ENCODE measurements at places on chromosomes 1 and 21. TPM values are rescaled to one million over a fixed set of nuclear protein-coding genes. Genes with fewer than 3 reads are reported as not detected.
A peak's percentile ranks its signal among the peaks of the same experiment; 100 is the strongest.

Gene TMEM269
- total RNA-seq, result not detected

Gene EXO1
- total RNA-seq, result not detected

Gene PLD5
- 0.25 TPM for total RNA-seq

Gene SEMA4A
- total RNA-seq, result 3.1 TPM

Gene OR2T11
- total RNA-seq, result not detected

Gene HMGCS2
- 0.47 TPM for total RNA-seq

DNA sequence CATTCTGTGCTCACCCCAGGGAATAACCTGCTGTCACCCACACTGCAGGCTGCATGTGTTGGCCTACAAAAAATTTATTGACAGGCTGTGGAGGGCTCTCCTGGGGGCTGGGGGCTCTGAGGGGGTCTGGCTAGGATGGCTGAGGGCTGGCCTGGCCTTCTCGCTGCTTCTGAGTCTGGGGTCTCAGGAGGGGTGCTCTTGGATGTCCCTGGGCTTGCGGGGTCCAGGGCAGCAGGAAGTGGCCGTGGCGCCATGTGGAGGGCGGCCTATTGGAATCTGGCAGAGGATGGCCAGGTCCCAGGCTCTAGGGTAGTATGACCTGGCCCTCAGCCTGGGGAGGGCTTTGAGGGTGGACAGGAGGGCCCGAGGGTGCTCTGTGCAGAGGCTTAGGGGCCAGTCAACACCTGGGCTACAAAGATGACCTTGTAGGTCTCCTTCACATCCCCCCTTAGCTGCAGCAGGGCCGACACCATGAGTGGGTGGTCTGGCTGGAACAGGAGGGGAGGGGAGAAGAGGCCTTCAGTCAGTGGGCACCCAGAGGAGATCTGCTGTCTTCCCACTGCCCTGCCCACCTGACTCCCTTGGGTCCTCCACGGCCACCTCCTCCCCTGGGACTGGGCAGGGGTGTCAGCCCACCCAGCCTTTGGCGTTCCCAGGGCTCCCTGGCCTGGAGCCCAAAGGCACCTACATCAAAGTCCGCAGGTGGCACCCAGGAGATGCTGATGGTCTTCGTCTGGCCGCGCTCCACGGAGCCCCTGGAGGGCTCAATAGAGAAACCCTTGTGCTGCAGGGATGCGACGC lies 3.0 kb upstream of the TMEM52 start:
- no peaks in the 10 kb centered on the region for H3K36me3 ChIP-seq
- no peak overlapping the region for H3K27ac ChIP-seq
- no peaks in the 10 kb centered on the region for H3K4me1 ChIP-seq
- H3K27me3 ChIP-seq, result no peaks in the 10 kb centered on the region

GRCh38 chr1:207823880-207824566 lies 72.2 kb downstream of the CD46 start:
- no peaks in the 10 kb centered on the region for H3K27me3 ChIP-seq
- DNase-seq, result peak; percentile 89
- no peaks in the 10 kb centered on the region for H3K36me3 ChIP-seq
- peak overlapping the region; percentile 98 for H3K27ac ChIP-seq

DNA sequence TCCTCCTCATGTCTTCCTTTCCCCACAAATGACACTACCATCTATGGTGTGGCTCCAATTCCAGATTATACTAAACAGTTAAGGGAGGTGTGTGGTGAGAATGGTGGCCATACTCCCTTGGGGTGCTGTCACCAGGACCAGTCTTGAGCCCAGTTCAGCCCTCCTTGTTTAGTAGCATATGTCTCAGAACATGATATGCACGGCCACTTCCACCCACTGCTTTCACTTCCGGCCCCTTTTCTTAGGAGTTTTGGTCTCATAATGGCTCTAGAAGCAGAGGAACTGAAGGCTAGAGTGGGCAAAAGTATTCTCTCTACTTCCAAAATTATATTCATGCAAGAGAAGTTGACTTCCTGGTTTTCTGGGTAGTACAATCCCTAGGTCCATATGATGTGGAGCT lies 45.3 kb upstream of the CACNA1E start:
- H3K27ac ChIP-seq, result no peak overlapping the region
- H3K27me3 ChIP-seq, result peaks cover 5% of the 10 kb centered on the region
- no peak overlapping the region for H3K4me3 ChIP-seq
- H3K36me3 ChIP-seq, result no peaks in the 10 kb centered on the region

DNA sequence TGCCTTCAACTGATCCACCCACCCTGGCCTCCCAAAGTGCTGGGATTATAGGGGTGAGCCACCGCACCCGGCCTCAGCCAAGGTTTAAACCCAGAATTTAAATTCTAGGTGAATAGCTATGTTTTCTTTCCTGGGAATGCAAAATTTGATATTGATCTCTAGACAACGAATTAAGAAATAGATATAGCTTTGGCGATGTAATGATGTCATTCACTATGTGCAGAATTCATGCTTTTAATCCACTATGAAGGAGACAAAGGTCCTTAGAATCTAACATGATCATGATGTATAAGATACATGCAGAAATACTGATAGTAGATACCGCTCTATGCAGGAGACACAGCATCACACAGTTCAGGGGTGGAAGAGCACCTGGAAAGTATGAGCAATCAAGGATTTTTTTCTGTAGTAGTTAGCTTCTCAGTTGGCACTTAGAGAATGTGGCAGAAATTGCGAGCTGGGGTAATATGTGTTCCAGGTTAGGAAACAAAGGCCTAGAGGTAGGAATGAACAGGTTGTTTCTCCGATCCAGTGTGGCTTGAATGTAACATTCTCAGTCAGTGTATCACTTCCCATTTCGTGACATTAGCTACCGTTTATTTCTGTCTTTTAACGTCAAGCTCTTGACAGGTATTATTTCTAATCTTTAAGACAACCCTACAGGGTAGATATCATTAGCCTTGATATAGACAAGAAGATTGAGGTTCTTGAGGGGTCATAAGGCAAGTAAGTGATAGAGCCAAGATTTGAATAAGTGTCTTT lies 3.0 kb upstream of the CEP350 start:
- no peaks in the 10 kb centered on the region for H3K36me3 ChIP-seq
- DNase-seq, result no peak
- H3K27me3 ChIP-seq, result no peaks in the 10 kb centered on the region
- H3K4me3 ChIP-seq, result no peak overlapping the region
- H3K27ac ChIP-seq, result no peak overlapping the region

Measured in pancreas (tissue), 10 donors.